Smooth muscle cell of the brain vasculature (primary cell): ENCODE measurements at places on chromosomes 2 and 18.
A peak's percentile ranks its signal among the peaks of the same experiment; 100 is the strongest.

GRCh38 chr2:109031476-109032228 is 42.6 kb upstream of the EDAR start:
- DNase-seq = no peak

GRCh38 chr18:28078298-28078697 is 98.6 kb downstream of the CDH2 start:
- no peak for DNase-seq

DNA sequence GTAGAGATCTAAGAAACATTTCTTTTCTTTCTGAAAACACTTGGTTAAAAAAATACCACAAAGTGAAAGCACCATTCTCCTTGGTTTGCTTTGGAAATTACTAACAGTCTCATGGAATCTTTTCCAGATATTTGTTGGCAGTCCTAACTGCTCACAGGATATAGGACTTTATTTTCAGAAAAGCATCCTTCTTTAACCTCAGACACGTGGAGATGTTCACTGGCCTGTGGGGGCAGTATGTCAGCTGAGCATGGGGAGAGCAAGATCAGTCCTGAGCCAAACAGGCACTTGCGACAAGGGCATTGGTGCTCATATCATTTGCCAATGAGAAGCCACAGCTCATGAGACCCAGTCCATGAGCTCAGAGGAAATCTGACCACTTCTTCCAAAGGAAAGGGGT is 371.9 kb downstream of the NBAS start:
- DNase-seq = no peak

DNA sequence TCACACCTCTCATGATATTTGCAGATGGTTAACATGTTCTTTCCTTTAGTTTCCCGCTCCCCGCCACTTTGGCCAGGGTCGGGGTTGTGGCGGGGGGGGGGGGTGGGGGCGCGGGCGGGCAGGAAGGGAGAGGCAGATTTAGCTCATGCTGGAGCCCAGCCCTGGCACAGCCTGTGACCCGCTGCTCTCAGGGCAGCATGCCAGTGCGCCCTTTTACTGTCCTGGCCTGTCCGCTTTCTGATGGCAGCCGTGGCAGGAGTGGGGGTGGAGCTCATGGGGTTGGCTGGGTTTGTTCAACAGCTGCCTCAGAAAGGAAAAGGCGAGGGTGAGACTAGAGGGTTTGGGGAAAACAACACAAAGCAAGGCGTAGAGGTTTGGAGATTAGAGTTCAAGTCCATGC is 56.1 kb downstream of the TNP1 start:
- no peak for DNase-seq

GRCh38 chr2:2828774-2829368 is 497.8 kb upstream of the MYT1L start:
- no peak for DNase-seq

GRCh38 chr2:207399301-207399700 is 130.5 kb upstream of the CREB1 start:
- no peak for DNase-seq

DNA sequence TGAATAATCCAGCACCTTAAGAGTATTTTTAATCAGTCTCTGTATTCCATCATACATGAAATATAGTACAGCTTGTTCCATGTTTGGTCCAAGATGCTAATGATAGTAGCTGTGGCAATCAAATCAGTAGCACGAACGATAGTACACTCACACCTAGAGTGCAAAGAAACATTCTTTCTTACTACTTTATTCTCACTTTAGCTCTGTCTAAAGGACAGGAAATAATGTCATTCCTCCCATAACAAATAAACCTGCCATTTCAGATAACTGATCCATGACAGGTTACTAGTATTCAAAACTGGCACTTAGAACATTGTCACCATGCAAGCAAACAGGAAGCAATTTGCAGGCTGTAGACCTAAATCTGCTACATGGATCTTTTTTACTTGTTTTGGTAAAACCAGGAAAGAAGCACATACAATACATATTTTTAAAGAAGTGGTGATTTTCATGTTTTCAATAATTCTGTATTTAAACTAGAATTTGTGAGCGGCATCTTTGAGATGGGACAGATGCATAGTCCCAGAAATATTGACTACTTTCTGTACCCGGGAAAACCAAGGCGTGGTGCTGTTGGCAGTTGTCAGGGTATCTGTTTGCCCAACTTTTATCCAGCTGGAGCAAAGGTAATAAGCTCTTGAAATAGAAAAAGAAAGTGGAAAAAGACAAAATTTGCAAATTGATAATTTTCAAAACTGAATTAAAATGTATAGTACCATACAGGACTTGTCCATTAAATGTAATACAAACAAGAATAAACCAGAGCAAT is 49.5 kb downstream of the IKZF2 start:
- no peak for DNase-seq

- no peak for DNase-seq
These were observed 16.0 kb upstream of the CAB39 start for GRCh38 chr2:230696670-230697069.

DNA sequence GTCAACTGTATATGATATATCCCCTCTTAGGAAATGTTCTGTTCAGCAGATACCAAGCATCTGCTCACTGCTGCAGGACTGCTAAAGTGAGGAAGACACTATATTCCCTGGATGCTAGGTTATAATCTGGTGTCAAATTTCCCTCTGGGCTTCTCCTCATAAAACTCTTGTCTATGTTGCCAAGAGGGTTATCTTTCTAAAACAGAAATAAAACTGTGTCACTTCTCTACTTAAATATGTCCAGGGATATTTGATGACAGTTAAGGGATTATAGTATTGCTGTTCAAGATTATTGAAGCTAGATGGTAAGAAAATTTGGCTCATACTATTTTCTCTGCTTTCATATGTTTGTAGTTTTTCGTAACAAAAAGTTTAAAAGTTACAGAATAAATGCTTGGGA is 30.5 kb upstream of the SNRNP27 start:
- DNase-seq = no peak

GRCh38 chr2:59871830-59872229 is 681.6 kb downstream of the BCL11A start:
- DNase-seq = no peak

GRCh38 chr2:220847589-220847988 is 724.5 kb downstream of the EPHA4 start:
- peak; percentile 12 for DNase-seq

DNA sequence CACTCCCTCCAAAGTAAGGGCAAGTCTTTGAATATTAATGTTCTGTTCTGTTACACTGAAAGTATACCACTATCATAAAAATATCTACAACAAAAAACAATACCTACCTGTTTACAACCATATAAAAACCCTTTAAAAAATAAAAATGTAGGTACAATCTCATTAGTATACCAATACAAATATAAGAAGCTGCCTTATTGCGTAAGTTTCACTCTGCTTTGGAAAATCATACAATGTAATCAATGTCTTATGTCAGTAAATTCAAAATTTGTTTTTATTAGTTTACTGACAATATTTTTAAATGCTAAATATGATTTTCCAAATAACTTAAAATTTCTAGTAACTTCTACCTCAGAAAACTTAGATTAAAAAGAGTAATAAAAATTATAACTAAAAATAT is 72.8 kb downstream of the RAPH1 start:
- no peak for DNase-seq

- peak; percentile 12 for DNase-seq
These were observed 48.7 kb upstream of the NBEAL1 start for GRCh38 chr2:202965810-202966460.

DNA sequence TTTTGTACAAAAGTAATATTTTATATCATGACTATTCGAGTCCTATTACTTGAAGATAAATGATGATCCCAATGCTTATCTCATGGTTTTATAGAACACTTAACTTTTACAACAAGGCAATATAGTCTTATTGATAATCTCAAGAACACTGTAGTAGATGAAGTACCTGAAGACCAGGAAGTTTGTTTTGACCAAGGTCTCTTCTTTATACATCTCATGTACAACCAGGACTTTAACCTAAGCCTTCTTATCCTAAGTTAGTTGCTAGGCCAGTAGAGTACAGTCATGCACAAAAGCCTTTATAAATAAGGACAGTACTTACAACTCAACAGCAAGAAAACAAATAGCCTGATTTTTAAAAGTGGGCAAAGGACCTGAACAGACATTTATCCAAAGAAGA is 147.7 kb upstream of the NOSTRIN start:
- no peak for DNase-seq

GRCh38 chr18:56085551-56085950 is 497.6 kb upstream of the TCF4 start:
- DNase-seq = no peak

DNA sequence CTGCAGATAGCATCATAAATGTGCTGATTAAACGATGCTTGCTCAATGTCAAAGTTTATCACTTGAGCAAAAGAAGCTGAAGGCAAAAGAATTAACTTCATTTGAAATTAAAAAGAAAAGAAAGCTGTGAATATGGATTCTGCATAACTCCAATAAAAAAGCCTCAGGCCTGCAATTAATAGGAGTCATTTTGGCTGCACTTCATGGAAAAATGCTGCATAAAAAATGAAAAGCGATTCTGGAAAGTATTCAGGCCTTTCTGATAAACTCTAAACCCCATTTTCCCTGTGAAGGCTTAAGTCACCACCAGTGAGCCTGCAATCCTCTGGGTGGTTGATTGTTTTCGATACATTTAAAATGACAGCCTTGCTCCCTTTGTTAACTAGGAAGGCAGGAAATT is 1793.4 kb downstream of the SUCLG1 start:
- no peak for DNase-seq

DNA sequence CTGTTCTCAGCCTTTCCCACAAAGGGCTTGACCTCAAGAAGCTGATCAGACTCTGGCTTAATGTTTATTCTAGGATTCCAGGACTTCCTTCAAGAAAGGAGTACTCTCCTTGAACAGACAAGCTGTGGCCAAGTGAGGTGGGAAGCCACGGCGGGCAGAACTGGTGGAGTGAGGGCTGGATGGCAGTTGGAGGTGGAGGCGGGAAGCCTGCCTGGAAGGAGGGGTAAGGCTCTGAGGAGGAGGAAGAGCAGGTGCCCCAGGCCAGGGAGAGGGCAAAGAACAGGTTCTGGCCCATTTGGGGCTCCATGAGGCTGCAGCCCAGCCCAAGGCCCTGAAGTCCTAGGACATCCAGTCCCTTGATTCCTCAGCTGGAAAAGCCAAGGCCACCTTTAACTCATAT is 143.9 kb downstream of the CYP26B1 start:
- DNase-seq = no peak

- DNase-seq = no peak
These were observed 120.2 kb upstream of the ZNF516 start for GRCh38 chr18:76615065-76615733.

- no peak for DNase-seq
These were observed 8.9 kb upstream of the SESTD1 start for GRCh38 chr2:179273461-179273962.

DNA sequence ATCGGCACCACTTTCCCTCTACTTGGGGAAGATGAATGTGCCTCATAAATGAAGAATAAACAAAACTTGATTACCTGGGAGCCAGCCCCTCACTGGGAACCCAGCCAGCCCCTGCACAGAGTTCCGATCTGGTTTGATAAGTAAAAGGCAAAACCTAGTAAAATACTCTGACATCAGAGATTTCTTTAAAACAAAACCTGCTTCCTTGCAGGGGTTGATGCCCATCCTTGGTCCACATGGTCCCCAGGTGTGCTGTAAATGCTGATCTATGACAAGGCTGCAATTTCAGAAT is 218.8 kb upstream of the APCDD1 start:
- DNase-seq = no peak

- DNase-seq = no peak
These were observed 540.7 kb downstream of the TNS1 start for GRCh38 chr2:217462121-217462520.

GRCh38 chr2:118853129-118853640 is 5.7 kb upstream of the EN1 start:
- no peak for DNase-seq

GRCh38 chr2:100321179-100321865 is 979 bp downstream of the LONRF2 start:
- DNase-seq = no peak

- no peak for DNase-seq
These were observed 162.3 kb upstream of the ZEB2 start for GRCh38 chr2:144682248-144682647.

GRCh38 chr2:59249441-59250306 is 1008.5 kb upstream of the FANCL start:
- no peak for DNase-seq

GRCh38 chr18:48152549-48152948 is 222.1 kb upstream of the SMAD2 start:
- no peak for DNase-seq

DNA sequence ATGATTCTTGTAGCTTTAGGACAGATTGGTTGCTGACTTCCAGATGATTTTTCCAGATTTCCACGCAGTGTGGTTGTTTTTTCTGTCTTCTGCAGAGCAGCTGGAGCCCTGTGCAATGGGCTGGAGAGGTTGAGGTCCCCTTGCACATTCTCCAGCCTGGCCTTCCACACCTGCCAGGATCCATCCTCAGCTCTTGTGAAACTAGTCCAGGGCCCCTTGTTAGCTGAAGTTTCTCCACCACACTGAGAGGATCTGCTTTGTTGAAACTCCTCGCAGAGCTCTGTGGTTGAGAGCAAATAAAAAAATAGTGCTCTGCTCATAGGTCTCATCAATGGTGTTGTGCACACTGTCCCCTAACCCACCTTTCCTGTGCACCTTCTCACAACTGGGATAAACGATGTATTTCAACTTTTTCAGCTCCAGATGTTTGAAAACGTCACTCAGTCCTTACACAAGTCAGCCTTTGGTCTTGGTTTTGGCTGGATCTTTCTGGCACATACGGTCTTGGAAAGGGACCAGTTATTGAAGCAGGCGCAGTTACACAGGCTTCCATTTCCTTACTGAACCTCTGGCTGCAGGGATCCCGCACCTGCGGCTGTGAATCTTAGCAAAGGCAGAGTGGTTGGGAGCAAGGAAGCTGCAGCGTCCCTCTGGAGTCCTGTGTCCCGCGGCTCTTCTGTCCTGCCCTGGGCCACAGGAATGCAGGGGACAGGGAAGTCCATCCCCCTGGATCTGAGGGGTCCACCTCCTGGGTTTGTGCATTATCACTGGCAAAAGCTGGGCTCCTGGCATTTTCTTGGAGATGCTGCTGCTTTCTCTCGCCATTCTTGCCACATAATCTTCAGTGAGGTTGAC is 272.0 kb upstream of the DSEL start:
- DNase-seq = no peak

DNA sequence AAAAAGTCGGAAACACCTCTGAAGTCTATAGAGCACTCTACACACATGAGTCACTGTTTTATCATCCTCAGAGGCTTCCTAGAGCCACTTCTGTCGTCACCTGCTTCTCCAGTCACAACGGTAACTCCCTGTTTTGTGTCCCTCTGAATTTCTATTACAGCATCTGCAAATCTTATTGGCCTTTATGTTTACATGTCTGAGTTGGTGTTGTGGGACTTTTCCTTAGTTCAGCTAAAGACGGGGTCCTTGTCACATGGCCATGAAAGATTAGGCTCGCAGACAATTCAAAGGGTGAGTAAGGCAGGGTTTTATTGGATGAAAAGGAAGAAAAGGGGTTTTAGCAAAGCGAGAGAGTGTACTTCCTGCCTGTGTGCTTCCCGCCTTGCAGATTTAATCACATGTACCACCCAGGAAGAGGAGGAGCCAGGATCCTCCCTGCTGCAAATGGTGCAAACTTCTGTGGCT is 185.6 kb downstream of the LPIN1 start:
- no peak for DNase-seq

GRCh38 chr2:120995152-120995551 is 259.5 kb downstream of the GLI2 start:
- no peak for DNase-seq
